Activated gamma-delta T cell treated with Interleukin-2 at 50 U/mL for 16 hours (primary cell): ENCODE measurements at places on chromosomes 3 and 15.

DNA sequence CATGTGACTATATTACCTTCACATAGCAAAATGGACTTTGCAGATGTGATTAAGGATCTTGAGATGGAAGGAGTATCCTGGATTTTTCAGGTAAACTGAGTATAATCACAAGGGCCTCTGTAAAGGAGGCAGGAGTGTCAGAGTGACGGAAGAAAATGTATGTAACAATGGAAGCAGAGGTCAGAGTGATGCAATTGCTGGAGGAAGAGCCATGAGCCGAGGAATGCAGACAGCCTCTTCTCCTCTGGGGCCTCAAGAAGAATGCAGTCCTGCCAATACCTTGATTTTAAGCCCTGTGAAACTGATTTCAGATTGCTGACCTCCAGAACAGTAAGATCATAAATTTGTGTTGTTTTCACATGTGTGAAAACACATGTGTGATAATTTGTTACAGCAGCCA is 15.1 kb downstream of the HEMK1 start:
- DNase-seq, result no peak

DNA sequence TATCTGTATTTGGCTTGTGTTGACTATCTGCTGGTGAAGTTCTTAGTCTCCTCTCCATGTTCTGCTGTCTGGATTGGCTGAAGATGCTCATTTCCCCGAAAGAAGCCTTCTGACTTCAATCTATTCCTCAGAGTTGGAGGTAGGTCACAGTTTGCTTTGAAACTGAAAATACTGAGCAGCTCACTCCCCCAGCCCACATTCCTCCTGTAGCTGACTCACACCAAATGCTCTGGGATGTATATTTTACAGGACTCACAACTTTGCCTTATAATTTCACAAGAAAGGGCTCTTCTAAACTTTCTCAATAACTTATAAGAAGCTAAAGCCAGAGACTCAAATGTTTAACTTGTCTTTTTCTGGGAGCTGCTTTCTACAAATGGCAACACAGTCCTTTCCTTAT is 36.3 kb upstream of the SNX4 start:
- no peak for DNase-seq

DNA sequence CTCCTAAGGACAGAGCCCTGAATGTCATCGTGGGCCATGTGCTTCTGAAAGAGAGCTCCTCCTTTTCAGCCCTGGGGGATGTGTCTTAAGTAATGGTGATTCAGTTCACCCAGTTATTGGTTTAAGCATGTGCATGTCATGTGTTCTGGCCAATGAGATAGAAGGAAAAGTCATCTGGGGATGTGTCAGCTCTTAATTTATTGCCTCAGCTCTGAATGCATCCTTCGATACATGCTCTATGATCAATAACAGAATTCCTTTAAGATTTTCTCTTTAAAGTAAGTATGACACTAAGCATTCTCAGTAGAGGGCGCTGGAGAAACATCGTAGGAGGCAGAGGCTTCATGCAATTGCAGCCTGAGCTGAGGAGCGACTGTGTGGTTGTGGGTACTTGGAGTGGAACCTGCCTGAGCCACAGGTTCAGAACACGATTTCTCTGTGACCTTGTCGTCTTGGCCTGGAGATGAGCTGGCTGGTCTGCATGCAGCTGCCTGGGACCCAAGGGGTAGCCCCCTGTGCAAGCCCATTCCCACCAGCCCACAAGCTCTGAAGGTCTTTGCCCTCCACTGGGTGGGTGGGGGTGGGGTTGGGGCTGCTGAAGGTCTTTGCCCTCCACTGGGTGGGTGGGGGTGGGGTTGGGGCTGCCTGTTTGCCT is 69.5 kb downstream of the C3orf38 start:
- no peak for DNase-seq

DNA sequence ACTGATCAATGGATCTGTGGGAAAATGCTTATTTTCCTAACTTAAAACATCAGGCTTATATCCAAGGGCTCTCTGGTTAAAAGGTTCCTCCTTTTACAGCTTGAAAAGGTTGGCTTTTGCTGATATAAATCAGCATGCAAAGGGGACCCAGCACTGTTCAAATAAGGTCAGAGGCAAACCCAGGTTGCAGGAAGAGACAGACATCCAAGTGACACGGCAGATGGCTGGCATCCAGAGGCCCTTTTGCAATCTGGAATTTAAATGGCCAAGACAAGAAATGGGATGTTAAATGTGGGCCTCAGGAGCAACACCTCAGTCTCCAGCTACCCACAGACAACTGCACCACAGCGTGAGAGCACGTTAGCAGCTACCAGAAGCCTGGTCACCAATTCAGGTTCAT is 6.3 kb downstream of the SH3BP5 start:
- DNase-seq, result no peak

GRCh38 chr3:146705225-146705624 is 100.1 kb upstream of the PLSCR5 start:
- no peak for DNase-seq

GRCh38 chr15:59380902-59381610 is 8.4 kb upstream of the MYO1E start:
- no peak for DNase-seq

DNA sequence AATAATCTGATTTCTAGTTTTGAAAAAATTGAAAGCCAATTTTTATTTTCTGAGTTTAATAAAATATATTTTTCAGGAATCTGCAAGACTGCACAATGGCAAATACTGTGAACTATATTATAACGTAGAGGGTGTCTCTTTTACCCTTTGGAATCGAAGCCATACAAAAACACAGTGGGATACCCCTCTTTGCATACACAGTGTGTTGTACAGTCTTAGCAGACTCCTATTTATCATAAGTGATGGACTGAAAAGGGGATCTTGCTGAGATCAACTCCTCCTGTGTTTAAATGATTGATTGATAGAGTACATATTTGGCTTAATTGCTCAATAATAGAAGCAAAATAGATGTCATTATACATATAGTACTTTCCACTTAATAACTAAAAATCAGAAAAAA is 981.2 kb downstream of the NSUN3 start:
- DNase-seq, result no peak

DNA sequence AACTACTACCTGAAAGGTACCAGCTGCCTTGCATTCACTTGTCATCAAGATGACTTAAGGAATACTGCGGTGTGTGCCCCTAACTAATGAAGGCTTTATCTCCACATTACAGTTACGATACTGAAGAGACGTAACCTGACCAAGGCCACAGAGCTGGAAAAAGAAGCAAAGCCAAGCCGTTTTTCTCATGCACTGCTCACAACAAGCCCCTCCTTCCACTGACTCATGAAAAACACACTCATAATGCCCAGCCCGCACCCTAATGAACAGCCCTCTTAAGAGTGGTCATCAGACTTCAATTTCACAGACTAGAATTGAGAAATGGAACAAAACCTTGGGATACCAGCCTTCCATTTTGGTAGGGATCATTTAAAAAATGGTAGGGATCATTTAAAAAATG is 11.6 kb downstream of the PSMD6 start:
- DNase-seq, result no peak

GRCh38 chr3:56775445-56775837 is 26.3 kb downstream of the ARHGEF3 start:
- no peak for DNase-seq

GRCh38 chr3:40872258-40872920 is 326.9 kb upstream of the CTNNB1 start:
- DNase-seq, result no peak

- no peak for DNase-seq
These were observed 54.4 kb downstream of the ATP8B4 start for GRCh38 chr15:50064673-50065072.

GRCh38 chr3:43159876-43160255 is 54.0 kb upstream of the POMGNT2 start:
- no peak for DNase-seq

DNA sequence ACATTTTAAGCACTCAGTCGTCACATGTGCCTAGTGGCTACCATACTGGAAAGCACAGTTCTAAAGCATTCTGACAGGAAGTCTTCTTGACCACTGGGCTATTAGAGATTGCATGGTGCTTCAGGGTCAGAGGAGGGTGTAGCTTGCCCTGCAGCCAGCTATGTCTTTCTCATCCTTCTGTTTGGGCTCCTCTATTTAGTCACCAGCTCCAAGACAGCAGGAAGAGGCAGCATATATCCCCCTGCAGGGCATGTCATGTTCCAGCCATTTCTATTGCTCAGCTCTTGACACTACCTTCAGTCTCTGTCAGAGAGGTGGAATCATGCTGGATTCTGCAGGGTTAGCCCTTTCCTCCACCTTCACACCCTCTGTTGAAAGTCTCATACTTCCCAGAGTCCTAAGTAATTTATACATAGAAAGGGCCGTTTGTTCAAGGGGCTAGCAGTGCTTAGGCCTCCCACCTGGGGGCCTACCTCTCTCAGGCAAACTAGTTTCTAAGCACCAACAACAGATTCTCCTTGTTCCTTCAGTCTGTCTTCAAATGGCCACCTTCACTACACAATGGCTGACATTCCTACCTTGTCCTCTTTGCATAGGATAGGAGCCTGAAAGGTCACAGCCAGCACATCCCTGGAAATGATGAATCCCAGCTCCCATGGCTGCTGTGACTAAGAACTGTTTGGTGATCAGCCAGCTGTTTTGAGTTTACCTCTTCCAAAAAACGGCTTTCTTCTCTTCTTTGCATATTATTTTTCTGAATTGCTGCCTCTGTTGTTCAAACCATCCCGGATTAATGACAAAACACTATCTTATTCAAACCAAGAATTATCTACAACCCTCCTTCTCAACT is 115.7 kb upstream of the BFSP2 start:
- no peak for DNase-seq

DNA sequence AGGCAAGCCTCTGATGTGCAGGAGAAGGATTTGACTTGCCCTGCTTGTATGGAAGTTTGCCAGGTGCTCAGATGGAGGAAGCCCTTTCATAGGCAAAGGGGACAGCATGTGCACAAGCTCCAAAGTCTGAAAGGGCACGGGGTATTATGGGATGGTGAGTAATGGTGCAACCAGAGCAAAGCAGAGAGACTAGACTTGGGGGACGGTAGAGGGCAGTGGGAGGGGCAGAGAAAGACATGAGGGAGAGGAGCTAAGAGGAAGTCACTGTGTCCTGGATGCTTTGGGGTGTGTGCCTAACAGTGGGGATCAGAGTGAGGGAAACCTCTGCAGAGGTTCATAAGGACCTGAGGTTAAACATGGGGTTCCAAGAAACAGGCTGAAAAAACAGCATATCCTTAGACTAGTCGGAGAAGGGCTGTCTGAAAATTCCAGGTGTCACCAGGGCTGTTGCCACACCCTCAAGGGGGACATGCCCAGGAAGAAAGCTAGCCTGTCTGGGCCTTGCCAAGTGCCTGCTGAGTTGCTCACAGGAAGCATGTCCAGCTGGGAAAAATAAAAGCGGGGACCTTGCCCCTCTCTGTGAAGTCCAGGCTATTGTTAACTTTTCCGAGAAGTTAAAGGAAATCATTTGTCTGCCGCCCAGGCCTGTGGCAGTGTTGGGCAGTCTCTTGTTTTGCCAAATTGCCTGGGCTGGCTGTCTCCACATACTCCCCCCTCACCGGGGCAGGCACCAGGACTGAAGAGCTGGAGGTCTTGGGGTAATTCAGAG is 47.1 kb downstream of the HRH1 start:
- no peak for DNase-seq

DNA sequence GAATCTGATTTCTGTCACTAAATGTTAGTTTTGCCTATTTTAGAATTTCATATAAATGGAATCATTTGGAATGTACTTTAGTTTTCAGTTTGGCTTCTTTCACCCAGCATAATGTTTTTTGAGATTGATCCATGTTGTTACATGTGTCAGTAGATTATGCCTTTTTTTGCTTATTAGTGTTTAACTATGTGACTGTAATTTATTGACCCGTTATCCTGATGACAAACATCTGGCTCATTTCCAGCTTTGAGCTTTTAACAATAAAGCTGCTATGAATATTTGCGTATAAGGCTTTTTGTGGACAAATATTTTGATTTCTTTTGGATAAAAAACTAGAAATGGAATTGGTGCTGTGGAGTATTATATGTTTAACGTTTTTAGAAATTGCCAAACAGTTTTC is 254.5 kb upstream of the CFAP20DC start:
- no peak for DNase-seq

DNA sequence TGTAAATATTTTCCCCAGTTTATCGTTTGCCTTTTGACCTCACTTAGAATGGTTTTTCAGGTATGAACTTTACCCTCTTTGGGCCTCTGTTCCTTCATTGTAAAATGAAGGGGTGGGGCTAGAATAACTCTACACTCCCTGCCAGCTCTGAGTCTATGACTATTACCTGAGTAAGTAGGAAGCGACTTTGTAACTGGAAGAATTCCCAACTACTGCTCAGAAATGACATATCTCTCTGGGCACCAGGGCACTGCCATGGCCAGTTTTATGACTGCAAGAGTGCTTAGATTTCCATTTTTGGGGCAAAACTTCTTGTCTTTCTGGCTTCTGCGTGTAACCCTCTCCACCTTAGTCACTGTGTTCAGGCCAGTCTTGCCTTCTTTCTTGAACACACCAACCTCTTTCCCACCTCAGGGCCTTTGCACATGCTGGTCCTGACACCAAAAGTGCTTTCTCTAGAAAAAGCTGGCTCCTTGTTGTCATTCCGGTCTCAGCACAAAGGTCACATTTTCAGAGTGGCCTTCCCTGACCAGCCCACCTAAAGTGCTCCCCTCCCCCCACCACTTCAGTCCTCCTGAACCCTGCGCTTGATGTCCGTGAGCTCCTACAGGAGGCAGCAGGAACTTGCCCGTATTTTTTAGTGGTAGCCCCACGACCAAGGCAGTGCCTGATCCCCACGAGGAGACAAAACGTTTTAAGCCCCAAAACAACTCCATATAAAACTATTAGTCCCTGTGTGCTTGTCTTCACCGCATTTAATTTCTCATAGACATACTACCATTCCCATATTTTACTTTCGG is 25.6 kb downstream of the CDCP1 start:
- DNase-seq, result no peak

- DNase-seq, result no peak
These were observed 32.8 kb downstream of the TMEM212 start for GRCh38 chr3:171875923-171876412.

GRCh38 chr3:33543601-33544000 is 103.4 kb upstream of the UBP1 start:
- no peak for DNase-seq

GRCh38 chr15:71195242-71195641 is 80.0 kb downstream of the THSD4 start:
- no peak for DNase-seq

- no peak for DNase-seq
These were observed 68.0 kb downstream of the SH3GL3 start for GRCh38 chr15:83515164-83515563.

DNA sequence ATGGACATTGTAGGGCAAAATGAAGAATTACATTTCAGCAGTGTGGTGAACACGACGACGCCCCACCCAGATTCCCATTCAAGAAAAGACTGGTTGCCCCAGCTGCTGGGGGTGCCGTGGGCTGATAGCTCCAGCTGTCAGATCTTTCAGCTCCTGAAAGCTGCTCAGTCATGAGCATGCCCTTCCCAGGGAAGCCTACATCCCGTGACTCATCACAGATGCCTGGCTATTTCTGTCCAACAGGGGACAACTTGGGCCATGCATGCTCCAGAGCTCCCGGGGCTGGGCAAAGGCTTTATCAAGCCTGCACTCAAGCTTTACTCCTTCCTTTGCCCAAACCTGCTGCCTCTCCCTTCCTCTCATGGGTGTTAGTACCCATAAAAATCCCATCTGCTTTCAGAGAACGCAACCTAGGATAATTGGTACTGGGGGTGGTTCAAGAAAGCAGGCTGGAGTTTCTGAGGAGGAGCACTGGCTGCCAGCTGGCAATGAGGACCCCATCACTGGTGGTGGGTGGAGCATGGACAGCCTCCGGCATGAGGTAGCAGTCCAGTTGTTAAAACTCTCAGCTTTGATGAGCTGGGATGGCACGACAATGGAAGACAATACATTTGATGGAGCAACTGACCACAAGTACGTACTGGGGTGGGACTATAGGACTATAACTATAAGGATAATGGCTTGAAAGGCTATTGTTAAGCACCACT is 16.4 kb upstream of the ST8SIA2 start:
- no peak for DNase-seq

- DNase-seq, result no peak
These were observed 17.9 kb upstream of the RTP2 start for GRCh38 chr3:187720337-187720670.
